Fibroblast of skin of left biceps (primary cell): ENCODE measurements at places on chromosomes 7 and 10.
A peak's percentile ranks its signal among the peaks of the same experiment; 100 is the strongest.

- peak; percentile 89 for DNase-seq
These were observed 17.8 kb upstream of the SLC16A12 start for GRCh38 chr10:89553064-89553734.

GRCh38 chr10:84957427-84957826 is 629.0 kb downstream of the CCSER2 start:
- DNase-seq, result no peak

DNA sequence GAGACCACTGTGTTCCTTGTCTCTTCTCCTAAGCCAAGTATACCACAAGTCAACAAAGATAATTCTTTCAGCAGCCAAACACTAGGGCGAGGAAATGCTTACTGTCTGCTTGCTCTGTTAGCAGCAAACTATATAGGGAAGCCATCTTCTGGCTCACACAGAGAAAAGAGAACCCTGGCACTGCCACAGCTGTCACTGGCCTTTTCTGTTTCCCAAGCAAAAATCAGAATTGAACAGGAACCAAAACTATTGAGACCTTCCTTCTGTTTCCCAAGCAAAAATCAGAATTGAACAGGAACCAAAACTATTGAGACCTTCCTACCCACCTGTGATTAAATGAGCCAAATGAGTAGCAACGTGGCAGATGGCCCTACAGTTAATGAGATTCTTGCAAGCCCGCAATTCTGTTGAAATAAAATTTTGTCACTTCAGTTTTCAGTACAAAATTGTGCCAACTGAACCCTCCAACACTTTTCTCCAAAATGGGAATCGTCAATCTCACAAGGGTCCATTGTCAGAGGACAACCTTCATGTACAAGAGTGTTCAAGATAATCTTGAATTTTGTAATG is 54.5 kb downstream of the LRRTM3 start:
- no peak for DNase-seq

- DNase-seq, result no peak
These were observed 258.0 kb downstream of the ZMYND11 start for GRCh38 chr10:393106-393745.

GRCh38 chr7:80563561-80564327 is 51.9 kb upstream of the GNAT3 start:
- DNase-seq, result no peak

GRCh38 chr7:1951159-1951536 is 281.1 kb downstream of the ELFN1 start:
- DNase-seq, result no peak

GRCh38 chr10:62772186-62772974 is 32.1 kb upstream of the ADO start:
- DNase-seq, result peak; percentile 15

GRCh38 chr10:52853704-52854103 is 81.1 kb upstream of the MBL2 start:
- no peak for DNase-seq

DNA sequence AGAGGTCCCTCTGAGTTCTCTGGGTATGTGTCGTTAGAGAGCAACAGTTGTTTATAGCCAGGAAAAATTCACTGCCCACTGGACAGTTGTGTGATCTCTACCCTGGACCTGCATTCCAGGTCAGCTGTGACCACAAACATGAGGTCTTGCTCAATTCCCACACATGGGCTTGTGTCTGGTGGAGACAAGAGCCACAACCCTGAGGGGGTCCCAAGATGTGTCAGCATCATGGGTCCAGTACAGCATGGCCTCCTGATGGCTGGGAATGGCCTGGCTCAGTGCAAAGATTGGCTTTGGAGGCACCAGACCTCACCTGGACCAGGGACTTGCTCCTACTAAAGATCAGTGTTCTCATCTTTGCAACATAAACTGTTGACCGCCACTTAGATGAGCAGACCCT is 751.6 kb downstream of the GRID1 start:
- no peak for DNase-seq

GRCh38 chr10:86087716-86088115 is 278.9 kb downstream of the GRID1 start:
- no peak for DNase-seq

- no peak for DNase-seq
These were observed 87.2 kb upstream of the UNC5B start for GRCh38 chr10:71124921-71125748.

DNA sequence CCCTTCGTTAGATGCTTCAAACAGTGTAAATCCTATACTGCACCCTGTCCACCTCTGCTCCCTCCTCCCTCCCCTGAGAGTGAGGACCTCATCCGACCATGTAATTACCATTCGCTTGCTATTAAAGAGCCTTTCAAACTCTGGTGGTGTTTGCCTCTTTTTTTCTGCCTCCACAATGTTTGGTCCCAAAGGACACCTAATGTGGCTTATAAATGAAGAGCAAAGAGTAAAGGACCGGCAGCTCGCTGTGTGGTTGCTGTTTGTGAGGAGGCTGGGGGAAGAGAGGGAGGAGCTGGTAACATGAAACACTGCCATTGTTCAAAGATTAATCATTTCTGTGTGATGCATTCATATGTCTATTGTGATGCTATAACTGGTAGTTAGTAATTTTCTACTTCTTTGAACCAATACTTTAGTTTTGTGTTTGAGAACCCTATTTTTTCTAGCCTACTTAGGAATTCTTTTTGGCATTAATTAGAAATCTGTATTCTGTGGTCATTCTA is 27.9 kb downstream of the MTURN start:
- DNase-seq, result no peak

- no peak for DNase-seq
These were observed 12.4 kb upstream of the SAMD8 start for GRCh38 chr10:75098902-75099673.

DNA sequence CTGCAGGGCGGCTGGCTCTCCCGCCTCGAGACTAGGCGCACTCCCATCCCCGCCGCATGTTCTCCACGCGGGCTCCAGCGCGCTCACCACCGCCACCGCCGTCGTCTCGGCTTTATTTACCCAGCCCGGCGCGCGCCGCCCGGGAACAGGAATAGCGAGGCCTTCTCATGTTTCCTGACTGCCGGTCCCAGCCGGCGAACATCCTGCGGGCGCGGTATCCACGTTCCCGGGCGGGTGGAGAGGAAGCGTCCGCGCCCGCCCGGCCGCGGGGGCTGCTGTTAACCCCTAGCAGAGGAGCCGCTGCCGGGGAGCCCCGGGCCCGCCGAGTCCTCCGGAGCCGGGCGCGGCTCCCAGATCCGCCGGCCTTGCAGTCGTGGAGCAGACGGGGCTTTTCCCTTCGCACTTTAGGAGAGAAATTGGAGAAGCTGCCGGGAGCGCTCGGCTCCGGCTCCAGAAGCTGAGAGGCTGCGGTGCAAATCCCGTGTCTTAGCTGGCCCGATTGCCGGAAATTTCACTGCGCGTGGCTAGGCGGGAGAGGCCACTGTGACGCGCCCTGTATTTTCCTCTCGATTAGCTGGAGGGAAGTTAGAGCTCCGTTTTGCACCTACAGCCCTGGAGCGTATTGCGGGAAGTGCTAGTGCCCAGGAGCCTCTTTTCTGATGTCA is at the start of gene MKX:
Gene MKX, minus strand, starts transcription at position 88 of the 665 bp plus-strand sequence. CDS start 2,404 bp downstream, outside the sequence.
- peak; percentile 54 for DNase-seq

- DNase-seq, result peak; percentile 60
These were observed 33.4 kb downstream of the CDCA7L start for GRCh38 chr7:21912305-21912704.

GRCh38 chr7:47371317-47371716 is 210.6 kb downstream of the TNS3 start:
- DNase-seq, result no peak

- no peak for DNase-seq
These were observed 62.8 kb downstream of the ADARB2 start for GRCh38 chr10:1674501-1674900.

GRCh38 chr10:133018491-133018890 is 69.2 kb upstream of the ADGRA1 start:
- DNase-seq, result no peak

DNA sequence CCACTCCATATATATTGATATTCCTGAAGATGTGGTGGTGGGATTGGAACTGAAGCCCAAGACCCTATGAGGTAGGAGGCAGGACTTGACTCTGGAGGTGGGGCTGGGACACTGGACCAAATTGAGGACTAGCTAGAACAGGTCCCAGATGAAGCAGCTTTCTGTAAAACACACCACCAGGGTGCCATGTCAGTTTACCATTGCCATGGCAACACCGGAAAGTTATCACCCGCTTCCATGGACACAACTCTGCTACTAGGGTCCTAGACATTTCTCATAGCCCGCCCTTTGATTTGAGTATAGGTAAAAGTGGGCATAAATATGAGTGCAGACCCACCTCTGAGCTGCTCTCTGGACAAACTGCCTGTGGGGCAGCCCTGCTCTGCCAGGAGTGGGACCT is 490.5 kb upstream of the PFKP start:
- no peak for DNase-seq

DNA sequence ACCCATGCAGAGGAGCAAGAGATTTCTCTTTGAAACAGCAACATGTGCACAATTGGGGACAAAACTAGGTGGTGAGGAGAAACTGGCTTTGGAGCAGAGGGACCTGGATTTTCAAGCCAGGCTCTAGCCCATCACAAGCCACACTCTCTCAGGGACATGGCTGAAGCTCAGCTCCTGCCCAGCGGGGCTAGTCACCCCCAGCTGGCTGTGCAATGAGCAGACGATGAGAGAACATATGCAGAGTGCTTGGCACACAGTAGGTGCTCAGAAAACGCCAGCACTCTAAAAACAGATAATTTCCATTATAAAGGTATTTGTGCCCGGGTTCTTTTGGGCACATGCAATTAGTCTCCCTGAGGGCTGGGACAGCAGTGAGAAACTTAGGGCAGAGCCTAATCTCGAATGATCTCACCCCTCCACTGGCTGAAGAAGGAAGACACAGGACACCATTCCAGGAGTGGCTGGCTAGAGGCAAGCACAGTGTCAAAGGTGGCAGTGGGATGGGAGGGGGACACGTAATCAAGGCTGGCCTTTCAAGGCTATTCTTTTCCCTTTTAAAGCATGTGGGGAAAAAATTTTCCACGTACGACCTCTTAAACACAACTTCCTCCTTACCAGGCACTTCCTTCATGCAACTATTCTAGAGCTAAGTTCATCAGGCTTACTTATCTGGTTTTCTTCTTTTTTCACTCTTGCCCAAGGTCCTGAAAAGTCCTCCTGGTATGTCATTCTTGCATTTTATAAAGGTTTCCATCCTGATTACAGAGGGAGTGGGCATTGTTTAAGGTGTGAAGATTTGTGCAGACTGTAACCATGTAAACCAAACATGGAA is 15.1 kb downstream of the FAM53B start:
- DNase-seq, result no peak

GRCh38 chr7:80411621-80412020 is 100.2 kb downstream of the GNAT3 start:
- DNase-seq, result no peak
